ENCODE measurements at places on chromosomes 5 and 9. TPM values are rescaled to one million over a fixed set of nuclear protein-coding genes. Genes with fewer than 3 reads are reported as not detected.
A peak's percentile ranks its signal among the peaks of the same experiment; 100 is the strongest.

RANBP3L gene
- 0.16 TPM for total RNA-seq

TRPM6 gene
- 0.55 TPM for total RNA-seq

PDCD1LG2 gene
- total RNA-seq, result 0.17 TPM

ARAP3 gene
- total RNA-seq, result 1.2 TPM

UNC5A gene
- 0.18 TPM for total RNA-seq

MAMDC4 gene
- 5.5 TPM for total RNA-seq

TTC23L gene
- total RNA-seq, result 0.09 TPM

PCDHGC4 gene
- 0.67 TPM for total RNA-seq

TPPP gene
- total RNA-seq, result 2.3 TPM

ENTREP1 gene
- 2.8 TPM for total RNA-seq

RAI14 gene
- 25.0 TPM for total RNA-seq

REXO4 gene
- 16.2 TPM for total RNA-seq

F12 gene
- total RNA-seq, result 1.7 TPM

- DNase-seq, result no peak
Measured at GRCh38 chr5:6392561-6392960, 14.2 kb upstream of the MED10 start.

DNA sequence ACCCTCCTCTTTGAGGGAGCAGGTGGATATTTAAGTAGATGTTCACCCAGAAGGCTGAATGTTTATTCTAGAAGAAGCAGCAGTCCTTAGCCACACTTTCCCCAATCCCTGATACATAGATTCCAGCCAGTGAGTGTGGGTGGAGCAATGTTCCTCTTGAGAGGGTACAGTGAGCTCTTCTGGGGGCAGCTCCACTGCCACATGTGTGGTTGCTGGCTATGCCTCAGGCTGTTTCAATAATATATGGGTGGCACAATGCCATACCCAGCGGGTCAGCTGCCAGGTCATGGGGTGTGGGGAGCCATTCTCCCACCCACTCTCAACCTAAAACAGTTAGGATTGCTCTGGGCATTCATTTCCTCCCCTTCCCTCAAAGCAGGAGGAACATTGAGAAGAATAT, 61.6 kb upstream of the DAB2 start:
- no peak for DNase-seq

DNA sequence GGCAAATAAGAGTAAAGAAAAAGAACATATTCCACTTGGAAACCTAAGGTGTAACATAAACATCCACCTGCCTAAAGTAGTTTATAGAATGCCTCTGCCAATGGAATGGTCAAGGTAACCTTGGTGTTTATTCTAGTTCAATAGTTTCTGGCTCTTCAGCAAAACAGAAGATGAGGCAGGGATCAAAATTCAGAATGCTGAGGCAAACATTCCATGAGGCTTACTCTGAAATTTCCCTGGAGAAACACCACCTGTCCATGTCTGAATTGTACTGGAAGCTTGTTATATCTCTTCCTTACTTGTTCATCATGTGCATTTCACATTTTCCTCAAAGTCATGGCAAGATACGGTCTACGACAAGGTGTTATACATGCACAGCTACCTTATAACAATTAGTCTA, 1862.4 kb upstream of the ACO1 start:
- no peak for DNase-seq

DNA sequence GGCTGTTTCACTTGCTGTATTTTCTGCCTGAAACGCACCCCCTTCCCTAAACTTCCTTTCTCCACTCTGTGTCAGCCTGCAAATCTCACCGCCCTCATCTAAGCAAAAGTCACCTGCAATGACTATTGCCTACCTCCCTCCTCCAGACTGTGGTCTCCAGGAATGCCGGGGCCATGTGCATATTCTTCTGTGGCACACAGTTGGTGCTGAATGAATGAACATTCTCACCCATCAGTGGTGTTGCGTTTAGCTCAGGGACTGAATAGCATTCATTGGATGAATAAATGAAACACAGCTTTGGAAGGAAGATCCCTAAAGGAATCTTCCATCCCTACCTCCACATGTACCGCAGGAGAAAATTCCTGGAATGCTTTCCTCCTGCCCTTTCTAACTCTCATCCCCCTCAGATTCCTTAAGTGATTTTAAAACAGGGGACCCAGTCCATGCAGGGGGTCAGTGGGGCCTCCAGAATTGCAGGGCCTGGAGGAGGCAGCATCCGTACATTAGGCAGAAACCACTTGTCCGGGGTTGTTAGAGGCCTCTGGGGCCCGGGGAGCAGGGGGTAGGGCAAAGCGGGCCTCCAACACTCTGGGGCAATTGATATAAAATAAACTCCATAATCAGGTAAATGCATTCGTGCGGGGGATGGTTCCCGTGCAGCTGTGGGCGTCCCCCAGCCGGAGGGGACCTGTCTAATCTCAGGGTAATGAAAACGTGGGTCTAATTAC, 28.3 kb upstream of the PTGS1 start:
- no peak for DNase-seq

GRCh38 chr5:125408448-125409233, 662.2 kb upstream of the ZNF608 start:
- DNase-seq, result no peak

DNA sequence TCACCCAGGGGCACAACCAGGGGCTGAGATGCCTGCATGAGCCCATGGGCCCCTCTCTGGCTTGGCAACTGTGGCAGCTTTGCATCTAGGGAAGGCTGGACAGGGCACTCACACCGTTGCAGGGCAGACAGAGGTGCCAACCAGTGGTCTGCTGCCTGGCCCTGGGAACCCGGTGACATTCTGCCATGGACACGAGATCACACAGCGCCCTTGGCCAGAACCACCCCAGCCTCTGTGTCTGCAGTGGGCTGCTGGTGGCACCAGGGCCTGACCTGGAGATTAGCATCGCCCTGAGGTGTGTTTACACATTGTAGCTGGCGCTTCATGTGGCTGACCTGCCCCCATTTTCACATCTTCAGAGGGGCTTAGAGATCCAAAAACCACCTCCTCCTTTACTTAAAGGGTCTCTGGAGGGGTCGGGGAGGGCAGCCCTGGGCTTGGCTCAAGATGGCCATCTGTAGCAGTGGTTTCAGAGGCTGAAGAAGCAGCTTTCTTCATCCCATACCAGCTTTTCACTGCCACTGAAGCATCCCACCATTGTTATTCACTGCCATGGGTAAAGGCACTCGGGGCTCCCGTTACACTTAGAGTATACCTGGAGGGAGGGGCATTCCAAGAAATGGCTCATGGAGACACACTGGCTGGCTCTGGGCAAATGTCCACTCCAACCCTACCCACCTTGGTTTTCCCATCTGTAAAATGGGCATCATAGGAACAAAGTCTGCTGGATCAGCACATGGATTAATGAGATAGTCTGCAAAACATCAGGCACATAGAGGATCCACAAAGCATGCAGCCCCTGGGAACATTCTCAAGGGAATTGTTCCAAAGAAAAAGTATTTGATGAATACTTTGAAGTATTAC, 11.4 kb downstream of the DCANP1 start:
- DNase-seq, result no peak

GRCh38 chr9:116741086-116741740, 54.1 kb downstream of the TRIM32 start:
- no peak for DNase-seq

- peak; percentile 52 for DNase-seq
Measured at GRCh38 chr5:177496727-177497291, 595 bp downstream of the PDLIM7 start.

GRCh38 chr9:123525424-123525823, 169.4 kb downstream of the CRB2 start:
- DNase-seq, result no peak

DNA sequence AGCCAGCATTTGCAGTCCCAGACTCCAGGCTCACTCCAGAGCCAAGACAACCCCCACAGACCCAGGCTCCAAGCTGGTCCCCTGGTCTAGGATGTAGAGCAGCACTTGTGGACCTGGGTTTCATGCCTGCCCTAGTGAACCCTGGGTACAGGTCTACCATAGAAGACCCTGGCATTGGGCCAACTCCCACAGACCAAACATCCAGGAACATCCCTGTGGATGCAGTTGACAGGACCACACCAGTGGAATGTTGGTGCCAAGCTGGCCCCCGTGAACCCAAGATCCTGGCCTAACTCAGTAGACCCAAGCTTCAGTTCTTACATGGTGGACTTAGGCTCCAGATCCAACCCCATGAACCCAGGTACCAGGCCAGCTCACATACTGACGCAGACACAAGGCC, 250.6 kb downstream of the KDM4C start:
- no peak for DNase-seq

DNA sequence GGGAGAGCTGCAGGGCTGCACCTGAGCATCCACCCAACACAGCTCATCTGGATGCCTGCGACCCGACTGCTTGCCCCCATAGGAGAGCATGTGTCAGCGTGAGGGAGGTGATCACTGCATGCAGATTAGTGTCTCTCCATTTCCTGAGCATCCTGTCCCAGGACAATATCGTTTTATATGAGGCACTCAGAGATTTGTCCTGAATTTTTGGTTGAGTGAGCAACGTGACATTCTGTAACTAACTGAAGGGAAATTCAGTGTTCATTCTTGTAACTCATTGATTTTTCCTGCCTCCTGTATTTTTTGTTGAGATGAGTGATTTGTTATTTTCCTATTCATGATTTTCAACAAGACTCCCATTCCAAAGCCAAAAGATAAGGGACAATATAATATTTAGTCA, 20.7 kb upstream of the ANKRD34B start:
- DNase-seq, result no peak

GRCh38 chr9:83620841-83621636, 1.9 kb upstream of the IDNK start:
- no peak for DNase-seq

DNA sequence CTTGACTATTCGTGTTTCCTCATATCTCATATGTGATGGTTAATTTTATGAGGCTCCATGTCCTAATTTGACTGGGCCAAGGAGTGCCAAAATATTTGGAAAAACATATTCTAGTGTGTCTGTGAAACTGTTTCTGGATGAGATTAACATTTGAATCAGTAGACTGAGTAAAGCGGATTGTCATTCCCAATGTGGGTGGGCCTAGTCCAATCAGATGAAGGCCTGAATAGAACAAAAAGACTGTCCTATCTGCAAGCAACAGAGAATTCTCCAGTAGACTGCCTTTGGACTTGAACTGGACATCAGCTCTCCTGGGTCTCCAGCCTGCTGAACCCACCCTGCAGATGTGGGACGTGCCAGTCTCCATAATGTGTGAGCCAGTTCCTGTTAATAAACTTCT, 13.5 kb upstream of the SLCO4C1 start:
- DNase-seq, result no peak

DNA sequence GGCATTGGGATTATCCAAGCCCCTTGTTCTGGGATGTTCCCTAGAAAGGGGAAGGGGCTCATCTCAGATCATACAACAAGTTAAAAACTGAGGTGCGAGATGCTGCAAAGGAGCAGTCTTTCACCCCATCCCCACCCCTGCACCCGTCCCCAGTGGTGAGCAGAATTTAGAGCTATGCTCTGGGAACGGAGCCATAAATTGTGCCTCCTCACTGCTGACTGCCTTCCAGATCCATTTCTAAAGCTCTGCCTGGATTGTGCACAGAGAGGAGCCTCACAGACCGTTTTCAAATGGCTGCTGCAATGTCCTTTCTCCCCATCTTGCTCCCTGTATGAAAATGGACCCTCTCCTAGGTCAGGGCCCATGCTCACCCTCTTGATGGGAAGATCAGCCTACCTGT, 8.3 kb downstream of the SLC25A48 start:
- DNase-seq, result no peak

GRCh38 chr9:93577078-93577974, 942 bp downstream of the PHF2 start:
- DNase-seq, result no peak

DNA sequence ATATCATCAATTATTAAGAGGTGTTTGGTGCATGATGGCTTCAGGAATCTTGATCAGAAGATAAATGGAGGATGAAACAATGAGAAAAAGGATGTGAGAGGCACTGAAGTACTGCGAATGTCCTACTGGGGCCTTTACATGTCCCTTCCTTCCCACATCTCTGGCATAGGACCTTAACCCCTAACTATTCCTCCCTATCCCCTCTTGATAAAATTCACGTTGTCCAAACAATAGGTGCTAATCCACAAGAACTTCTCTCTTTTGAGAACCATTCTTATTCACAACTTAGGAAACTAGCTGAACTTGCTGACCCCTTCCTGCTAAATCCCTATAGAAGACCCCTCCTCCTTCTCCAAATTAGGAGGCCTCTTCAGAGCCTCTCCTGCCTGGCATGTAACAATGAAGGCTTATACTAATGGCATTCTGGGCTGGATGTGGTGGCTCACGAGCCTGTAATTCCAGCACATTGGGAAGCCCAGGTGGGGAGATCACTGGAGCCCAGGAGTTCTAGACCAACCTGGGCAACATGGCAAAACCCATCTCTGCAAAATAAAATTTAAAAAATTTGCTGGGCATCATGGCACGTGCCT, 276.5 kb upstream of the SMARCA2 start:
- no peak for DNase-seq

GRCh38 chr9:18490641-18491370, 16.9 kb downstream of the ADAMTSL1 start:
- DNase-seq, result no peak

GRCh38 chr5:151718153-151718552, 31.4 kb upstream of the SPARC start:
- DNase-seq, result no peak

GRCh38 chr9:33695856-33696255, 99.5 kb upstream of the PRSS3 start:
- DNase-seq, result no peak

- no peak for DNase-seq
Measured at GRCh38 chr5:78647351-78647818, 1.2 kb downstream of the LHFPL2 start.

- no peak for DNase-seq
Measured at GRCh38 chr5:57325678-57326397, 152.0 kb downstream of the GPBP1 start.

- no peak for DNase-seq
Measured at GRCh38 chr5:34706084-34706483, 50.0 kb downstream of the RAI14 start.

GRCh38 chr5:91777671-91778070, 394.6 kb upstream of the ARRDC3 start:
- no peak for DNase-seq

GRCh38 chr9:37636511-37637448, 14.0 kb upstream of the FRMPD1 start:
- DNase-seq, result no peak

- DNase-seq, result no peak
Measured at GRCh38 chr5:116514421-116514970, 60.1 kb downstream of the SEMA6A start.

- no peak for DNase-seq
Measured at GRCh38 chr5:31640573-31640972, 1.6 kb downstream of the PDZD2 start.

GRCh38 chr9:112377087-112377486, 2.8 kb upstream of the HSDL2 start:
- no peak for DNase-seq

- DNase-seq, result no peak
Measured at GRCh38 chr9:16221822-16222547, 648.5 kb downstream of the BNC2 start.

Measured in pancreas (tissue), 10 donors.